ENCODE measurements at places on chromosomes 5 and 9.
A peak's percentile ranks its signal among the peaks of the same experiment; 100 is the strongest.

DNA sequence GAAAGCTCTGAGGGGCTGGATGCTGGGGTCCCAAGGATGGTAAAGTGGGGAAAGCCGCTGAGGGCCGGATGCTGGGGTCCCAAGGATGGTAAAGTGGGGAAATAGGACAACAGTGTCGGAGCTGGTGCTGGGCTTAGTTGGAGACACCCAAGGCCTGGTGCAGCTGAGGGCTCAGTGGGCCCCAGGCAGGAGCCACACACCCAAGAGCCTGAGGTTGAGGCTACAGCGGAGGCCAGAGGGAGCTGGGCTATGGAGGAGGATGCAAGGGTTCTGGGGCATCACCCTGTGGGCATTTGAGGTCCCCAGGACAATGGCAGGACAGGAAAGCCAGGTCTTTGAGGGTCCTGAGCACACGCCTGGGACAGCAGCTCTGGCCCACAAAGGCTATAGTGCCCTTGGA, 19.1 kb upstream of the SLC9A3 start:
- DNase-seq, result no peak

DNA sequence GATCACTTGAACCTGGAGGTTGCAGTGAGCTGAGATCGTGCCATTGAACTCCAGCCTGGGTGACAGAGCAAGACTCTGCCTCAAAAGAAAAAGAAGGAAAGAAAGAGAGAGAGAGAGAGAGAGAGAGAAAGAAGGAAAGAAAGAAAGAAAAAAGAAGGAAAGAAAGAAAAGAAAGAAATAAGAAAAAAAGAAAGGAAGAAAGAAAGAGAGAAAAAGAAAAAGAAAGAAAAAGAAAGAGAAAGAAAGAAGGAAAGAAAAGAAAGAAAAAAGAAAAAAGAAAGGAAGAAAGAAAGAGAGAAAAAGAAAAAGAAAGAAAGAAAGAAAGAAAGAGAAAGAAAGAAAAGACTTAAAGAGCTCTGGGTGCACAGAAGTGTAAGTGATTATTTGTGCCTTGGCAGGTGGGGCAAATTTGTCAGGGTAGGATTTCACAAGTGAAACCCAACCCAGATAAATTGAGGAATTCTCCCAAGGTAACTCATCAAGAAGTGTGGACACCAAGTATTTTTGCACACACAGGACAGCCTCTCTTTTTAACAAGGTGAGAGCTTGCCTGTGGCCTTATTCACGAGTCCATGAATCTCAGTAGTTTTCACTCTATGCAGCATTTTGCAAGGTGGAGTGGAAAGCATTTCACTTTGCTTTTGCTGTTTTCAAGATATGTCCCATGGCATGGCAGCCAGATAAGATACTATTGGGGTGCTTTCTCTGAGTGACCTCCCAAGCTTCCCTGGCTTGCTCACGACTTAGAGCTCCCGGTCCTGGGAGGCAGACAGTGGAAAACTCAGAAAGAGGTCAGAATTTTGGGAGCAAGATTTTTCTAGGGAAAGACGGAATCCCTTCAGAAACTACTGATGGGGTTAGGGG, 57.8 kb downstream of the C9orf153 start:
- no peak for DNase-seq

GRCh38 chr5:36304095-36304805, 2.5 kb upstream of the RANBP3L start:
- no peak for DNase-seq

DNA sequence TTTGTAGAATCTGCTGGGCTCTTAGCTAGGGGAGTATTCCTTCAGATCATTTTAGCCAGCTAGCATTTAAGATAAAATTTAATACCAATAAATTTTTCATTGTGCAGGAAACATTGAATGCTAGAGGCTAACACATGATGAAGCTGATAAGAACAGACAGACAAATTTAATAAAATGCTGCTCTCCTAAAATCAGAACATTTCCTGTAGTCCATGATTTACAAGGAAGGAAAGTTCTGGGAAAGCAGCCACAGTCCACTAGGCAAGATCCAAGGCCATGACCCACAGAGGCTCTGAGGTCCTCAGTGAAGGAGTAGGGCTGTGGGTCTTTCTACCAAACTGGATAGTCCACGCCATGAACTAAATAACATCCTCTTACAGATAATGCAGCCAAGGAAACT, 253.0 kb downstream of the ICE1 start:
- DNase-seq, result no peak

GRCh38 chr5:3428334-3428733, 167.3 kb upstream of the IRX1 start:
- no peak for DNase-seq

GRCh38 chr5:34728236-34728635, 72.1 kb downstream of the RAI14 start:
- no peak for DNase-seq

DNA sequence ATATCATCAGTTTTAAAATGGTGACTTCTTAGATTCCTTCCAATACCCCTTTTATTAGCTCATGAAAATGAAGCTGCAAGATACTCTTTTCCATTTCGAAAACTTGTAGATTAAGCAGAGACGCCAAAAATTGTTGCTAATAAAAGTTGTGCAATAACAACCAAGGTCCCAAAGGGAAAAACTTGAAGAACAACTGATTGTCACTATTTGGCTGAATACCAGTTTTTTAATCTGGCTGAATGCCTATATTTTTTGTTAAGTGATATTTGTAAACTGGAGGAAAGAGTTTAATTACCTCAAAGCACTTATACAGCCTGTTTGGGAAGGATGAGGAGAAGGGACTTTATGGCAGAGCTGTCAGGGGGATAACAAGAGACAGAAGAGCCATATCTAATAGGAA, 14.6 kb downstream of the C5orf58 start:
- no peak for DNase-seq

GRCh38 chr5:142248853-142249462, 75.9 kb downstream of the SPRY4 start:
- DNase-seq, result no peak

DNA sequence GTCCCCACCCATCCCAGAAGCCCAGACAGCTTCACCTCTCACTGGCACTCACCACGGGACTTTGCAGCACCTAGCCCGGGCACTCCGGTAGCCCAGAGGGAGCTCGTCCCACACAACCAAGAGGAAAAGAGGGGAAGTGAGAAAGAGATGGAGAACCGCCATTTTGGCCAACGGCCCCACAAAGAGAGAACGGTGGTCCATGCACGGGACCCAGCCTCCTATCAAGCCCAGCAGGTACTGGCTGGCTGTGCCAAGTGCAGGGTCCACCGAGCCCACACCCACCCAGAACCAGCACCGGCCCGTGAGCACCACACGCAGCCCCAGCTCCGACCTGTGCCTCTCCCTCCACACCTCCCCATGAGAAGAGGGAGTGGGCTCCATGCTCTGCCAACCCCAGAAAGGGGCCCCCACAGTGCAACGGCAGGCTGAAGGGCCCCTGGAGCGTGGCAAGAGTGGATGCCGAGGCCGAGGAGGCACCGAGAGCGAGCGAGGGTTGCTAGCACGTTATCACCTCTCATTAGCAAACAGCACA, 78.5 kb upstream of the GCNT4 start:
- no peak for DNase-seq

GRCh38 chr5:36607838-36608783, 1.7 kb downstream of the SLC1A3 start:
- no peak for DNase-seq

DNA sequence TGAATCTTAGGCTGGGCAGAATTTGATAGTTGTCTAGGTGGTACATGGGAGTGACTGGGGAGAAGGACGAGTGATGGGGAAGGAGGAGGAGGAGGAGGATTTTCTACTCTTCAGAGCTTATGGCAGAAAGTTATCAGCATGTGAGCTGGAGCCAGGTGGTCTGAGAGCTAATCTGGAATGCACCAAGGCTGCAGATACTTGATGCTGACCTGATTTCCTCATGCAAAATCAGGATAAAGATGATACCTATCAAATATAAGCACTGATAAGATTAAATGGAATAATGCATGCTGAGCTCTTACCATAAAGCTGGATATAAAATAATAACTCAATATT, 250.4 kb downstream of the SEMA5A start:
- no peak for DNase-seq

GRCh38 chr5:117131048-117131679, 556.5 kb upstream of the SEMA6A start:
- DNase-seq, result no peak

GRCh38 chr5:102523541-102524175, 24.9 kb upstream of the SLCO6A1 start:
- no peak for DNase-seq

DNA sequence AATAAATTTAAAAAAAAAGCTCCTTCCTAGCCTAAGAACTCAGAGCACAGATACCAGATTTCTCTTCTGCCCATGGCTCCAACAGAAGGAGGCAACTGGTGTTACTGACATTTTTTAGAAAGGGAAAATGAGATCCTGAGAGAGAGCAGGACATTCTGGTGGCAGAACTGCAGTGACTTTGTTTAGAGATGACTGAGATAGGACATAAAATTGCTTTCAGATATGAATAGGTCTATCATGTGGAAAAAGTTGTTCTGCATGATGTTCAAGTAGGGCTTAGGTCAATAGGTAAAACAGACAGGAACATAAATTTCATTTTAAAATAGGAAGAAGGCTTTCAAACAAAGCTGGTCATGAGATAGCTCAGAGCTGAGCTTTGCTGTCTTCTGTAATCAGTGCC, 49.6 kb downstream of the NIPAL4 start:
- DNase-seq, result no peak

- no peak for DNase-seq
Observed at GRCh38 chr5:171857489-171857876, 71.9 kb downstream of the SMIM23 start.

GRCh38 chr5:2732850-2733249, 18.6 kb downstream of the IRX2 start:
- DNase-seq, result no peak

DNA sequence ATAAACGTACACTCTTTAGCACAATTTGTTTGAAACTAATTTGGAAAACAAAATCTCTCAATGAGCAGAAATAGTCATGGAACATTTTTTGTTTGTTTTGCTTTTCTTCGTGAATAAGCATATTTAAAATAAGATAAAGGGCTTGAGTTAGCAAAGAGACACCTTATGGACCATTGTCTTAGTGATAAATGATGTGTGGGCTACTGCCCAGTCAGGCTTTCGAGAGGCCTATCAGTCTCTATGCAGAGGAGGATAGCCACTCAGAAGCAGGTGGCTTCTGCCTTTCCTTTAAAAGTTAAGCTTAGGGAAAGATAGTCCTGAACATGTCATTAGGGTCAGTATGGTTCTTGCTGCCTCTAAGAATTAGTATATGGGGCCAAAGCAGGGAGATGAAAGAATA, 2.1 kb upstream of the ARL15 start:
- DNase-seq, result no peak

- no peak for DNase-seq
Observed at GRCh38 chr5:55747778-55748318, 10.0 kb downstream of the DDX4 start.

GRCh38 chr9:130198501-130199179, 26.4 kb downstream of the NCS1 start:
- DNase-seq, result no peak

GRCh38 chr5:146425023-146425422, 22.1 kb upstream of the TCERG1 start:
- DNase-seq, result no peak

- no peak for DNase-seq
Observed at GRCh38 chr5:33319841-33320240, 120.9 kb upstream of the TARS1 start.

DNA sequence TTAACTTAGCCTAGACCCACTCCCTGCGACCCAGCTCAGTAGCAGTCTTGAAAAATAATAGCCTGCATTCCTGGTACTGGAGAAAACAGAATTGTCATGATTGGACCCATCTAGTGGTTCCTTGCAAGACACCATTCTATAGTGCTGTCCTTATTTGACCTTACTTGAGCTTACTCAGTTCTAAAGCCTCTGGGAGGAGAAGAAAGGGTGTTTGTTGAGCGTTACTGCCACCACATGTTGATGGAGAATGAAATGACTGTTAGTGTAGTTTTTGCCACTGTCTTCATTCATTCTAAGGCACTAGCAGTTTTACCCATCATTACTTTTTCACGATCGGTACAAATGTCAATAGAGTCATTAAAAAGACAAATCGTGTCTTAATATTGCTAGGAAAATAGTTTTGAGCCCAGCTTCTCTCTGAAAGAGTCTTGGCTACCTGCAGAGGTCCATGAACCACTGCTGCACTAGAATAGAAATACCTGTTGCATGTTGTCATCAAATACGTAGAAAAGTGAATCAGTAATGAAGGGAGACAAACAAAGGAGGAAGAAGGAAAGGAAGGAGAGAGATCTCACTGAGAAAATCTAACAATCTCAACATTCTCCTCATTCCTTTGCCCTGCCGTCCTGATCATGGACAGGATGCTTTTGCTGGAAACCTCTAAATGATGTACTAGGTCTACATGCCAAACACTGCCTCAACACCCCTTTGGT, 96.0 kb downstream of the LIX1 start:
- DNase-seq, result no peak

DNA sequence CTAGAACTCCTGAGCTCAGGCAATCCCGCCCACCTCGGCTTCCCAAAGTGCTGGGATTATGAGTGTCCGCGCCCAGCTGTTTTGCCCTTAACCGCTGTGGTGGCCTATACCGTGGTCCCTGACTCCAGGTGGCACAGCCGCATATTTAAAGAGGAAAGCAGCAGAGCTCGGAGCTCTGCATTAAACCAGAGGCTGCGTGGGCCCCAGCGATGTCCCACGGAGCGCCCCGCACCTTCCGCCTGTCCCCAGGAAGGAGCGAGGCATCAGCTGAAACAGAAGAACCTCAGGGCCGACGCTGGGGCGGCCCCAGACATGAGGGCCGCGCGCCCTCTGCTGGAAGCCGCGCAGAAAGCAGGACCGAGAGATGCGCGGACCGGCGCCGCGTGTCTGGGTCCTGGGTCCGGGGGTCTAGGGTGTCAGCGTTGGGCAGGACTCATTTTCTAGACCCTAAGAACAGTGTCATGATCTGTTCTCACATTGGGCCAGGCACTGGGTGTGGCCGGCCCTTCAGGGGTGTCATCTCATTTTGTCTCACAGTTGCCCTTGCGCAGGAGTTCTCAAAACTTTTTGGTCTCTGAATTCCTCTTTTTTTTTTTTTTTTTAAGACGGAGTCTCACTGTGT, 37.7 kb downstream of the LAMC3 start:
- peak; percentile 54 for DNase-seq

- no peak for DNase-seq
Observed at GRCh38 chr5:157649101-157649500, 3.1 kb downstream of the SOX30 start.

DNA sequence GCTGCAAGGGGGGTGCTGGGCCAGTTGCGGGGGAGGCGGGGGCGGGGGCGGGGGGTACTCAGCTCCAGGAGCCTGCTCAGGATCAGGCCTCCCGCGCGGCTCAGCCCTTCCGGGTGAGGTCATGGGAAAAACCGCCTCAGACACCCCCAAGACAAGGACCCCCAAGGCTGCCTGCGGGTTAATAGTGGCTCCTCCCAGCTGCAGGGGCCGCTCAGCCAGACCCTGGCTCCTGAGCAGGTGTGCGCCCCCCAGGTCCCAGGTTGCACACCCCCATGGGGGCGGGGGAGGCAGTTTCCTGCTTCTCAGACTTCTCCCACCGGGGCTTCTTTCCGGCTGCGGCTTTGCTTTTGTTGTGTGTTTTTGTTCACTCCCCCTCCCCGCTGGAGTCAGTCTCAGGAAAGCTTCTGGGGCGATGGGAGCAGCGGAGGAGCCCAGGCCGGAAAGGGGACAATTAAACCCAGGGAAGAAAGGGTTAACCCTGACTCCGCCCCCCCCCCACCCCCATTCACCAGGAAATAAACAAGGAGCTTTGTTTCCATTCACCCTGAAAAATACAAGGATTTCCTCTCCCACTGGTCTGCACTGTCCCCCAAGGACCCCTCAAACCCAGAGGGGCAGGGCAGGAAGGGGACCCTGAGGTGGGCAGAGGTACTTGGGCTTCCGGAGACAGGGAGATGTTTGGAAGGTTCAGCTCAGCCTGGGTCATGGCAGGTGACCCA, 42.3 kb upstream of the NOTCH1 start:
- no peak for DNase-seq

- DNase-seq, result no peak
Observed at GRCh38 chr9:115135821-115136778, 18.1 kb upstream of the TNC start.

All from stimulated activated CD8-positive, alpha-beta memory T cell treated with anti-CD3 and anti-CD28 coated beads, Interleukin-2, amount 100 ng/mL, for 48 hours (primary cell).